HCT116 (cell line): ENCODE measurements at places on chromosomes 12 and 14. TPM values are rescaled to one million over a fixed set of nuclear protein-coding genes. Genes with fewer than 3 reads are reported as not detected.
A peak's percentile ranks its signal among the peaks of the same experiment; 100 is the strongest.

The ACVR1B gene
- 22.7 TPM for total RNA-seq

The FSCB gene
- not detected for total RNA-seq

DNA sequence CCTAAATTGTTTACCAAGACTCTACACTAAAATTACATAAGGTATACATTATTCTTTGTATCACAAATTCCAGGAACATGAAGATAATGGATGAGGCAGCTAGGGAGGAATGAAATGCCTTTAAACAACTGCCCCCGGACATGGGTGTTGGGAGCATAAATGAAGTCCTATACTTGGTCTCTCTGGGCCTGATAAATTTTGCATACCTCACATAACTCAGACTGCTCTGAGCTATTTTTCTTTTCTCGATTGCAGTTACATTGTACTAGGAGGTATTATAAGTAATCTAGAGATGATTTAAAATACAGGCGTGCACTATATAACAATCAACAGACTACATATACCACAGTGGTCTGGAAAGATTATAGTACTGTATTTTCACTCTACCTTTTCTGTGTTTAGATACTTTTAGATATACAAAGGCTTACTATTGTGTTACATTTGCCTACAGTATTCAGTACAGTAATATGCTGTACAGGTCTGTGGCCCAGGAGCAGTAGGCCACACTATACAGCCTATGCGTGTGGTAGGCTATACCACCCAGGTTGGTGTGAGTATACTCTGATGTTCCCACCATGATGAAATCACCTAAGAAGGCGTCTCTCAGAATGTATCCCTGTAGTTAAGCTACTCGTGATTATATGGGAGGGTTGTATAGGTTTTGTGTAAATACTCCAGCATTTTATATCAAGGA lies 14.3 kb downstream of the FNTB start:
- DNase-seq = no peak
- no peak overlapping the region for H3K27ac ChIP-seq
- no peak overlapping the region for H3K4me3 ChIP-seq
- H3K36me3 ChIP-seq = no peaks in the 10 kb centered on the region
- no peaks in the 10 kb centered on the region for H3K27me3 ChIP-seq

DNA sequence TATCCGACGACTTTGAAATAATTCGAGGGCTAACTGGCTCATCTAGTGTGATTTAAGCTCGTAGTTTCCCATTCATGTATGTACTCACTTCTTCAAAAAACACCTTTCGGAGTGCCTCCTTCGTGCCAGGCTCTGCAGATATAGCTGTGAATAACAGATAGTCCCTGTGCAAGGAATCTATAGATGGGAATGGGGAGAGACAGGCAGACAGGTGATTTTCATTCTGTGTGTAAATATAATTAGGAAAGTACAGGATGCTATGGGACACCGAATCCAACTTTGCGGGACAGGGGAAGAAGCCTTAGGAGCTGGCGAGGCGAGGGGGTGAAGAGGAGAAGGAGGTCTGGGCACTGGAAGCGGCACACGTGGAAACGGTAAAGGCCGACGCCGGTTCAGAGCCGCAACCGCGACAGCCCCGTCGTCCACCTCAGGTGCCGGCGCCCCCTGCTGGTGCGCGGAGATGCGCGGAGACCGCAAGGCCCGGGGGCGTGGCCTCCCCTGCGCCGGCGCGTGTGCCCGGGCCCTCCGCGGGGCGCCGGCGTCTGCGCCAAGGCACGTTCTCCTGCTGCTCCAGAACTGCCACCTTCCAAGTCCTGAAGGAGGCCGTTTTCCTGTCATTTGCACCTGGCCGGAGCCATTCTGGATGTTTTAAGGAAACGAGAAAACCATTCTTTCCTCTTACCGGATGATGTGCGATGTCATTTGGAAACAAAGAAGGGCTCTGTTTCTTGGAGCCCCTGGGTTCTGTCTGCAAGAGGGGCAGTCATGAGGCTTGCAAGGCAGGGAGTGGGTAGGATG lies 18.0 kb upstream of the CACNA1C start:
- peak overlapping the region; percentile 47 for H3K4me3 ChIP-seq
- peak; percentile 60 for DNase-seq
- no peak overlapping the region for H3K27ac ChIP-seq
- H3K27me3 ChIP-seq = peaks cover 38% of the 10 kb centered on the region; the same call in 1 of the 2 replicates

DNA sequence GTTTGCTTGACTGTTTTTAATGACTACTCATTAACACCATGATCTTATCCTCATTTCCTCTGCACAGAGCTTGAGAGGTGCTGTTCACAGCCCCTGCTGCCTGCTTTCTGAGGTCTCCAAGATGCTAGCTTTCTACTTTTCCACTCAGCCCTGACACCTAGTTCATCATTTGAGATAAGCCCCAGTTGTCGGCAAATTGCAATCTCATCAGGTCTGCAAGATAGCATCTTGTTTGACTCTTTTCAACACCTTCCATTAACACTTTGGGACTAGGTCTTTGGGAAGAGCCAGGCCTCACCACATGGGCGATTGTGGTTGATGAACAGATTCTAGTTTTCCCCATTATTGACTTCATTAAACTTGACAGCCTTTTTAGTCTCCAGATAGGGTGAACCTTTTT lies 904.8 kb downstream of the DIO2 start:
- H3K4me1 ChIP-seq = no peaks in the 10 kb centered on the region
- no peak overlapping the region for H3K4me3 ChIP-seq
- H3K27me3 ChIP-seq = no peaks in the 10 kb centered on the region
- no peak overlapping the region for H3K27ac ChIP-seq
- H3K36me3 ChIP-seq = no peaks in the 10 kb centered on the region

- H3K27me3 ChIP-seq = no peaks in the 10 kb centered on the region
- no peaks in the 10 kb centered on the region for H3K4me1 ChIP-seq
- no peak overlapping the region for H3K4me3 ChIP-seq
- H3K27ac ChIP-seq = no peak overlapping the region
- DNase-seq = no peak
- H3K36me3 ChIP-seq = no peaks in the 10 kb centered on the region
Measured at GRCh38 chr12:92270521-92270920, 124.9 kb upstream of the BTG1 start.

GRCh38 chr14:49505041-49505766 lies 81.0 kb downstream of the RPS29 start:
- H3K36me3 ChIP-seq = no peaks in the 10 kb centered on the region
- H3K4me1 ChIP-seq = 0 out of 2 replicates have a peak, but pooled peaks cover 3% of the 10 kb centered on the region
- H3K4me3 ChIP-seq = no peak overlapping the region

DNA sequence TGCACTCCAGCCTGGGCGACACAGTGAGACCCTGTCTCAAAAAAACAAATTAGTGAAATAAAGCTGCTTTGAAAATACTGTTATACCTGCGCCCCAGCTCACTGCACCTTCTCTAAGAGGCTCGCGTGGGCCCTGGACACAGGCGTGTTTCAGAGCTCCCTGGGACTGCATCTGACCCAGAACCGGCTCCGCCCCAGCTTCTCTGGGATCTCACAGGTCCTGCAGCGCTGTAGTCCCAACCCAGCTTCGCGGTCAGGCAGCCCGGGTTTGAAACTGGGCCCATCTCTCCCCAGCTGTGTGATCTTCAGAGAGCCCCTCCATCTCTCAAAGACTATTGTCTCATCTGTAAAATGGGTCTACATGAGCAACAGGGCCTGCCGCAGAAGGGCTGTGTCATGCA lies 7.5 kb downstream of the RIMBP2 start:
- H3K27me3 ChIP-seq = 0 out of 2 replicates have a peak, but pooled peaks cover 3% of the 10 kb centered on the region
- no peaks in the 10 kb centered on the region for H3K4me1 ChIP-seq
- no peak overlapping the region for H3K4me3 ChIP-seq
- no peak overlapping the region for H3K27ac ChIP-seq

DNA sequence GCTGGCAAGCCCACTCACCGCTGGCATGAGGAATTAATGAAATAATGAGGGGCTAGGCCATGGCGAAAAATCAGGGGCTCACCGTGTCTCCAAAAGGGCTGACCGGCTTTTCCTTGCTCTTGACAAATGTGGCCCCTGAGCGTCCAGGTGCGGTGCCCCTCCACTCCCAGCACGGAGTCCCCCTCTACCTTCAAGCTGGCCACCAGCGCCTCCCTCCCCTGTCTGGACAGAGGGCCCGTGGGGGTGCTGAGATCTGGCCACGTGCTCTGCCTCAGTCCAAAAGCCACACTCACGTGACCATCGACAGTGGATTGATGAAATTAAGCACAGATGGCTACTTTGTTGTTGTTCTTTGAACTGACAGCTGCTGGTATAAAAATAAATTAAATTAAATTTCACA lies 78.8 kb upstream of the BCL11B start:
- H3K27ac ChIP-seq = no peak overlapping the region
- H3K4me1 ChIP-seq = peaks cover under 1% of the 10 kb centered on the region; the same call in 1 of the 2 replicates
- no peaks in the 10 kb centered on the region for H3K36me3 ChIP-seq
- no peak for DNase-seq
- H3K27me3 ChIP-seq = peaks cover 11% of the 10 kb centered on the region; the same call in 1 of the 2 replicates

DNA sequence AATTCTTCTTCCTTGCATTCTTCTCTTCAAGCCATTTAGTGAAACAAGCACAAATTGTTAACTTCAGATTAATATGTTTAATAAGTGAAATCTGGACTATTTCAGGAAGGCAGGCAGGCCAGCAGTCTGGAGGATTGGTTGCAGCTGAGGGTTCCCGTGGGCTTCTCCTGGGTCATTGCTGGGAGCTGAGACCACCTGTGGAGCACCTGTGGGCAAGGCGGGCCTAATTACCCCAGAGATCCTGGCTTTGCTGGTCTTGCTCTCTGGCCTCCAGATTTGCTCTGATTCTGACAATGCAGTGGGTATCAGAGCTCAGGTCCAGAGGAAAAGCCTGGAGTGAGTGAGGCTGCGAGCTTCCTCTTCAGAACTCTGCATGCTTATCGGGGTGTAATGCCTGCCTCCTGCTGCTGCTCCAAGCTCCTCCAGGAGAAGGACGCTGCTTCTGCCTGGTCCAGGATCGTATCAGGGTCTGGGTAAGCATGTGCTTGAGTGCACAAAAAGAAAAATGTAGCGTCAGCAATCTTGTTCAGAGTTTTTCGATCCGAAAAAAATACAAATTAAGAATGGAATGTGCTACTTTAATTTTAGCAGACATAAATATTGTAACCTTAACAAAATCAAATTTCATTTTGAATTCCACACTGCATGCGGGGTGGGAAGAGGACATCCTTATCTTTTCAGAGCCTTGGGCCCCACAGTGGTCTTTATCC lies 93.8 kb downstream of the TMEM30B start:
- no peak overlapping the region for H3K4me3 ChIP-seq
- no peaks in the 10 kb centered on the region for H3K36me3 ChIP-seq
- no peak overlapping the region for H3K27ac ChIP-seq
- no peaks in the 10 kb centered on the region for H3K27me3 ChIP-seq
- H3K4me1 ChIP-seq = no peaks in the 10 kb centered on the region

The PPM1H gene
- 8.0 TPM for total RNA-seq

GRCh38 chr12:113642216-113642615 lies 170.5 kb upstream of the LHX5 start:
- H3K27ac ChIP-seq = no peak overlapping the region
- no peak for DNase-seq
- H3K4me1 ChIP-seq = no peaks in the 10 kb centered on the region

The CDH24 gene
- total RNA-seq = 19.3 TPM

GRCh38 chr12:88665071-88665470 lies 84.8 kb upstream of the KITLG start:
- H3K27ac ChIP-seq = no peak overlapping the region
- DNase-seq = no peak
- H3K36me3 ChIP-seq = no peaks in the 10 kb centered on the region
- no peaks in the 10 kb centered on the region for H3K27me3 ChIP-seq

DNA sequence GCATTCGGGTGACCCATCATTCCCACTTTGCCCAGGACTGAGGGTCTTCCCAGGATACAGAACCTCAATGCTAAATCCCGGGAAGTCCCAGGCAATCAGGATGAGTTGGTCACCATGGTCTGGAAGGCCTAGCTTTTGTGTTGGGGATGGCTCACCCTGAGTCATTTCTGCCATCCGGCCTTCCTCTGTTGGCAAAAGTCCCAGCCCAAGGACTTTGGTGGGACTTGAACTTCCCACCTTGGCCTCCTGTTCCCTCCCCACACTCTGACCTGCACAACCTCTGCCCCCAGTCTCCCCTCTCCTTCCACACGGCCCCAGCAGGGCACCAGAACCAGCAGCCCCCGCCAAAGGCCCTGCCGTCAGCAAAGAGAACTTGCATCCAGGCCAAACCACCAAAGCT lies 24.6 kb upstream of the NCOR2 start:
- H3K4me3 ChIP-seq = peak overlapping the region; percentile 13; the same call in 1 of the 2 replicates
- no peaks in the 10 kb centered on the region for H3K36me3 ChIP-seq
- peaks cover 19% of the 10 kb centered on the region for H3K4me1 ChIP-seq
- peak overlapping the region; percentile 15; the same call in 1 of the 2 replicates for H3K27ac ChIP-seq
- no peak for DNase-seq
- H3K27me3 ChIP-seq = no peaks in the 10 kb centered on the region

- H3K27me3 ChIP-seq = no peaks in the 10 kb centered on the region
- no peak for DNase-seq
- H3K4me3 ChIP-seq = no peak overlapping the region
- H3K27ac ChIP-seq = no peak overlapping the region
- H3K4me1 ChIP-seq = no peaks in the 10 kb centered on the region
- peaks cover 32% of the 10 kb centered on the region for H3K36me3 ChIP-seq
Measured at GRCh38 chr12:110371408-110372055, 32.0 kb downstream of the ANAPC7 start.

DNA sequence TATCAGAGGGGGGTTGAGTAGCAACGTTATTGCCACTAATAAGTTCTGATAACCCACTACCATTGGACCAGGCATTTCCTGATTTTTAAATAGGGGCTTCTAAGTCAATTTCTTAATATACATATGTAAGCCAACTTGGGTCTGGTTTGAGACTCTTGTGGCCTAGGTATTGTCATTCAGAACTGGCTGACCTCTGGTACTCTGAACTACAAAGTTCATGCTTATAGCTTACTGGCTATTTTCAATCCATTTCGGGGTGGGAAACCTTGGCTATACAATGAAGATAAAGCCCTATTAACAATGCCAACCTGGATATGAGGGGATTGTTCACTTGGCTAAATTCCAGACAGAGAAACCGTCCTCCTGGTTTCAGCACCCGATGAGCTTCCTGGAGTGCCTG lies 8.7 kb downstream of the DYNLL1 start:
- no peak for DNase-seq
- no peak overlapping the region for H3K4me3 ChIP-seq
- H3K27me3 ChIP-seq = no peaks in the 10 kb centered on the region
- no peaks in the 10 kb centered on the region for H3K4me1 ChIP-seq
- H3K27ac ChIP-seq = no peak overlapping the region

DNA sequence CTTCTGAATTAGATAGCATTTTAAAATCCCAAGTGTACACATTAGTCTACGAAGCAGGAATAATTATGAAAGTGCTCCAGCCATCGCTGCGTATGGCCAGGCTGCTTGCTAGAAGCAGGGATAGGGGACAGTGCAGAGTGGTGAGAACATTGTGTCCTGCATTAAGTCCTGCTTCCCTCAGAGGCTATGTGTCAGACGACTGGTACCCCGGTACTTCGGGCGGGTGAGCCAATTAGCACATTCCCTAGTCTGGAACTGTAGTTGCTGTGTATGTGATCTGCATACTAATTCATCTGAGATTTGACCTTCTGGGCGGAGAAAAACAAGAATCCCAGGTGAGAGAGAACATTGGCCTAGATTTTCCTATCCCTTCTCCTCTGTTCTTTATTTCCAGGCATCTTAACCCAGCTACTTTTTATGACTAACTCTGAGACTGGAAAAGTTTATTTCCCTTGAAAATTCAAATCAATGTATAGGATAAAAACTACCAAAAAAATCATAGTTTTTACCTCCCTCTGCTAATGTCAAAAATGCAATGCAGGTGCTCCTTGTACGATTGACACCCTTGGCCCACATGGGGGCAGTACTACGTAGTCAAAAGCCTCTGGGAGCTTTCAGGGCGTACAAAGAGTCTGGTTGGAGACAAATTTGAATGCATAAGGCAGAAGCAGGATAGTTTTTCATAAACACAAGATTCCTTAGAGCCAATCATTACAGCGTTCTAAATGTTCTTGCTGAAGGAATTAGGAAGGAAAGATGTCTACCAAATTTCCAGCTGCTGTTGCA lies 764.3 kb downstream of the NOVA1 start:
- no peak overlapping the region for H3K27ac ChIP-seq
- no peak for DNase-seq
- no peaks in the 10 kb centered on the region for H3K27me3 ChIP-seq
- H3K36me3 ChIP-seq = no peaks in the 10 kb centered on the region
- no peaks in the 10 kb centered on the region for H3K4me1 ChIP-seq
- H3K4me3 ChIP-seq = no peak overlapping the region
